ENCODE measurements at places on chromosomes 6 and 20.

DNA sequence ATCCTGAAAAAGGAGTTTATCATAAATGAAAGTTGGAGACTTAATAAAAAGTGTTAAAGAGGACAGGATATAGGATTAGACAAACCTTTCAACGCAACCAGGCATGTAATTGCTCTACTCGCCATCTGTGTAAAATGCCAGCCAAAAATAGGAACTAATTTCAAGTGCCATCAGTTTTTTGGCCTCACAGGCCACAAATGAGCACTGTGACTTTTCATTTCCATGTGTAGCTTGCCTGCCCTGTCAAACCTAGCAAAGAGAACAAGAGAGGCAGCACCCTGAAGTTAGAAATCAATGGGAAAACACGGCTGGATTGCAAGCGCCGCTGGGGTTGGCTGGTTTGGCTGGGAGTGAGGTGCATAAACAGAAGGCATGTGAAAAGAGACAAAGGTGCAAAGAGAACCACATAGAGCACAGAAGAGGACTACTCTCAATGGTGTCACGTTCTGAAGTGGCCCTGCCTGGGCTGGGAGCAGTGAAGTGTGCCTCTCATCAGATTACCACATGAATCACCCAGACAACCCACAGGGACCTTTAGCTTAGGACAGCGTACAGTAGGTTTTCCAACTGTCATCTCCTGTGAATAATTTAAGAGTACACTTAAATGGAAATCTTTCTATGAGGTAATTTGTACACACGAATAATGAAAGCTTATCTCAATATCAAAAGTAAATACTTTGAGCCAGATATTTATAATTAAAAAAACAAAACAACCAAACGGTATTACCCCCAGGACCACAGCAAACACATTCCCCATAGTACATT lies 78.0 kb upstream of the NHSL1 start:
- DNase-seq = no peak

GRCh38 chr6:155103816-155104366 lies 108.8 kb downstream of the TIAM2 start:
- DNase-seq = no peak

- peak; percentile 67 for DNase-seq
These were observed 70.8 kb upstream of the AHI1 start for GRCh38 chr6:135568379-135568778.

- no peak for DNase-seq
These were observed 121.4 kb downstream of the TBXT start for GRCh38 chr6:166046226-166046625.

DNA sequence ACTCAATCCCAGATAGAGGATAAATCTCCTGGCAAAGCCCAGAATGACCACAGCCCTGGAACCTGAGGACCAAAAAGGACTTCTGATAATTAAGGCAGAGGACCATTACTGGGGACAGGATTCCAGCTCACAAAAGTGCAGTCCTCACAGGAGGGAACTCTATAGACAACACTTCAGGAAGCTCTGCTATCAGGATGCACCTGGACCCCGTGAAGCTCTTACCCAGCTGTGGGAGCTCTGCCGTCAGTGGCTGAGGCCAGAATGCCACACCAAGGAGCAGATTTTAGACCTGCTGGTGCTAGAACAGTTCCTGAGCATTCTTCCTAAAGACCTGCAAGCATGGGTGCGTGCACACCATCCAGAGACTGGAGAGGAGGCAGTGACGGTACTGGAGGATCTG lies 992 bp downstream of the ZSCAN16 start:
- DNase-seq = no peak

- no peak for DNase-seq
These were observed 5.6 kb upstream of the ZNF831 start for GRCh38 chr20:59157961-59158541.

GRCh38 chr20:53809728-53810365 lies 216.2 kb upstream of the ZNF217 start:
- no peak for DNase-seq

DNA sequence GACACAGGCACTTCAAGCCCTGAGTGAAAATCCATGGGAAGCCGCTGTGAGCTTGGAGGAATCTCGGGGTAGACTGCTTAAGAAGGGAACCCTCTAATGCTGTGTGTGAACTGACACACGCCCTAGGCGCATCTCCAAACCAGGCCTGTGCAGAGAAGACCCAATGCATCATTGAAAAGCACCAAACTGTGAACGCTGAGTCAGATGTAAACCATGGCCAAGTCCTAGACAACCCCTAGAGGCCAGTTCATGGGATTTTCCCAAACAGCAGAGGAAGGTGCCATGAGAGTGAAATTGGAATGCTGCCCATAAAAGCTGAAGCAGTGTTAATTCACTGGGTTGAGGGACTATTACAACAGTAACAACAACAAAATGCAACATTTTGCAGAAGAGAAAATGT lies 296.5 kb downstream of the SMOC2 start:
- no peak for DNase-seq

- DNase-seq = no peak
These were observed 205.8 kb downstream of the ISM1 start for GRCh38 chr20:13426870-13427269.

GRCh38 chr6:125220712-125221111 lies 67.1 kb downstream of the TPD52L1 start:
- DNase-seq = no peak

GRCh38 chr6:37731888-37732287 lies 34.2 kb upstream of the MDGA1 start:
- no peak for DNase-seq

DNA sequence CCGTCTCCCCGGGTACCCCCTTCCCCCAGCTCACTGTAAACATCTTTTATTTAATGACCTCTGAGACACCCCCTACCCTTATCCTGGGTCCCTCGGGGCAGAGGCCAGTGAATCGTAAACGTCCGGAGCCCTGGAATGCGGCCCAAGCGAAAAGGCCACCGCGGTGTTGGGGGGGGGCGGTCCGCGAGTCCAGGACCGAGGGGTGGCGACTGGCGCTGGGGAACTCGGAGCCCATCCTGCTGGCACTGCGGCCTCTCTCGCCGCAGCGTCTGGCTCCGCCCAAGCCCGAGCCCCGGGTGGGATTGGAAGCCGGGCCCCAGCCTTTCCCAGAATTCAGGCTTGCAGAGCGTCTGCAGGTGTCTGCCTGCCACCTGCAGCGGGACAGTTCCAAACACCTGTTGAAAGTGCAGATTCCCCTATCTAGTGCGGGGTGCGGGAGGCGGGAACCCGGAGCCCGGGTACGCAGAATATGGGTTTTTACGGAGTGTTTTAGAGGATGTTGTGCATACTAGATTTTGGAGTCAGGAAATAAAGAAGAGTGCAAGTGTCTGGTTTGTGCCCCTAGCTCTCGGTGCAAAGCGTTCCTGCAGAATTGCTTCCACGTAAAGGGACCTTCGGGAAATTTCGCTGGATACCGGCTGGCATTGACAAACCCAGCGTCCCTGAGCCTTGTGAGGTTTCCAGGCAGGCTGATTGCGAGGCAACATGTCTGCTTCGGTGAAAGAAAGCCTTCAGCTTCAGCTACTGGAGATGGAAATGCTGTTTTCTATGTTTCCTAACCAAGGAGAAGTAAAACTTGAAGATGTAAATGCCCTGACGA lies 800 bp downstream of the RWDD2A start:
- DNase-seq = peak; percentile 68

- DNase-seq = no peak
These were observed 11.9 kb downstream of the NELFCD start for GRCh38 chr20:58992911-58993310.

- DNase-seq = no peak
These were observed 373.5 kb downstream of the HTR1B start for GRCh38 chr6:77089776-77090175.

- no peak for DNase-seq
These were observed 155.6 kb downstream of the OGFRL1 start for GRCh38 chr6:71444222-71444621.

All from adipocyte (in vitro differentiated cells).